ENCODE measurements at places on chromosomes 3 and 15.

GRCh38 chr15:29119847-29120246 is 149.8 kb downstream of the NSMCE3 start:
- ATAC-seq: peak; percentile 10

- ATAC-seq: no peak
Observed at GRCh38 chr3:185477316-185477715, 21.5 kb downstream of the TMEM41A start.

GRCh38 chr3:101042996-101043686 is 49.9 kb upstream of the ABI3BP start:
- ATAC-seq: no peak

DNA sequence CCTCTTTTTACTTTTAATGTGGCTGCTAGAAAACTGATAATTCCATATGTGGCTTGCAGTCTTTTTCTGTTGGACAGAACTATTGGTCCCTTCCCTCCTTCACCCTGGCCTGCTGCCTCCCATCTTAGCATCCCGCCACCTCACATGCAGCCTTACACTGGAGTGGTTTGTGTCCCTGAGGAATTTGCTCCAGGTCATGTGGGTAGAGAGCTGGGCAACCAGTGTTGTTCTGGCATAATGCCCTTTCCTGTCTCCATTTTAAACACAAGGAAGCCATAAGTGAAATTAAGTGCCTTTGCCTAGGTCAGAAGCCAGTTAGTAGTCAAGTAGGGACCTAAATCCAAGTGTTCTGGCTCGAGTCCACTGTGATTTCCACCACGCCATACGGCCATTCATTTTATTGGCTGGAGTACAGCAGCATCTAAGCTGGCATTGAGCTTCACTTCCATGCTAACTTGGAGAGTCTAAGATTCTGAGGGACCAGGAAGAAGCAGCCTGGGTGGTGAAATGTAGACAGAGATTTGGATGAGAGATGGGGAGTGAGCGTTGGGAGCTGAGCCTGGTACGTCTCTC is 46.0 kb upstream of the PLXNA1 start:
- no peak for ATAC-seq

- ATAC-seq: no peak
Observed at GRCh38 chr3:66133050-66133757, 87.6 kb upstream of the SLC25A26 start.

DNA sequence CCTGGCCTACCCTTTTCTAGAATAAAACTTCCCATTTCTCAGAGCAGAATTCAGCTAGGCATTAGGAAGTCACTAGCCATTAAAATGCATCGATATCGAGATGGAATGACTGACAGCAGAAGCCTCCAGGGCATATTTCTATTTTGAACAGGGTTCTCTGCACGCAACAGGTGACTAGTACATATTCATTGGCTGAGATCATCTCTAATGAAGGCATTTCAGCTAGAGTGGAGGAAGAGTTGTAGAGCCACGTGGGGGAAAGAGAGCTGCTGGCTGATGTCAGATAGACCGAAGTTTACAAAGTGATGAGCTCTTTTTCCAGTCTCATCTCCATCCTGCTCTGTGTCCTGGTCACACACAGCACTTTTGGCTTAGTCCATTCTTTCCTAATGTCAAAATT is 7.5 kb downstream of the TMEM40 start:
- ATAC-seq: peak; percentile 55

DNA sequence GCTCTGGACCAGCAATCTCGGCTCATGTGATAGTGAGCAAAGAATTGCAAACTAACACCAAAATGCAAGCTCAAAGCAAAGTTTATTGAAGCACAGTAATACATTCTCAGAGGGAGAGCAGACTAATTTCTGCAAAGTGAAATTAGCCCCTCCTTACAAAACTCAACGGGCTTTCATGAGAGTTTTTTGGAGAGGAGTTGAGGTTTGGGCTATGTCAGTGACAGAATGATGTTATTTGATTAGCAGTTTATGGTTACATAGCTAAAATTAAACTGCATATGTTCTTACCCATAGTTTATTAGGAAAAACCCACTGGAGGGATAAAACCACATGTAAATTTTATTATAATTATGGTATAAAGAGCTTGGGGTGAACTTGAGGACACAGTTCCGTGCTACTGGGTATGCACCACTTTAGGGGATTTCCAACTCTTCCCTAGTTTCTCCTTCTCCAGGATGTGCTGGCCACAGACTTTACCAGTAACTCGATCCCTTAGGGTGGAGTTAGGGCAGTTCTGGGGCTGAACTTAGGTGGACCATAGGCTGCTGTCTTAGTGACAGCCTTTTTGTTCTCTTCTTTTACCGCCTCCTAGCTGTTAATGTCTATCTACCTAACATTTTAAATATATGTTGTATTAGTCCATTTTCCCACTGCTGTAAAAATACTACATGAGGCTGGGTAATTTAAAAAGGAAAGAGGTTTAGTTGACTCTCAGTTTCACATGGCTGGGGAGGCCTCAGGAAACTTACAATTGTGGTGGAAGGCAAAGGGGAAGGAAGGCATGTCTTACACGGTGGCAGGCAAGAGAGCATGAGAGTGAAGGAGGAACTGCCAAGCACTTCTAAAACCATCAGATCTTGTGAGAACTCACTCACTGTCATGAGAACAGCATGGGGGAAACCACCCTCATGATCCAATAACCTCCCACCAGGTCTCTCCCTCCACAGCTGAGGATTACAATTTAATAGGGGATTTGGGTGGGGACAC is 8.9 kb upstream of the AADACL2 start:
- ATAC-seq: no peak

DNA sequence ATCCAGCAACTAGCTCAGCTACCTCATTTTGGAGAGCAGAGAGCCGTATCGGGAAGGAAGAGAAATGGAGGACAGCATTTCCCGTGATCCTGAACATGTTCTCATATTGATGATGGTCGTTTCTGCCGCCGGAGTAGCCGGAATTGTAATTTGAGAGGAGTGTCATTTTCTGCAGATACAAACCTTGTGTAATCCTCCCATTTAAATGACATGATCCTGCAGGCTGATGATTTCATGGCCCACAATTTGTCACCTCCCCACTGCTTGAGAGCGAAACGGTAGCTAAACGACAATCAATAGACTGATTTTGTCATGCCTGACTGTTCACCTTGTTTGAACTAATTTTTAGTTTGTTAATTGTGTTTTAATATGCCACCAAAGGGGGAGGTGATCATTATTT is 126.5 kb upstream of the CNTN6 start:
- ATAC-seq: peak; percentile 85

DNA sequence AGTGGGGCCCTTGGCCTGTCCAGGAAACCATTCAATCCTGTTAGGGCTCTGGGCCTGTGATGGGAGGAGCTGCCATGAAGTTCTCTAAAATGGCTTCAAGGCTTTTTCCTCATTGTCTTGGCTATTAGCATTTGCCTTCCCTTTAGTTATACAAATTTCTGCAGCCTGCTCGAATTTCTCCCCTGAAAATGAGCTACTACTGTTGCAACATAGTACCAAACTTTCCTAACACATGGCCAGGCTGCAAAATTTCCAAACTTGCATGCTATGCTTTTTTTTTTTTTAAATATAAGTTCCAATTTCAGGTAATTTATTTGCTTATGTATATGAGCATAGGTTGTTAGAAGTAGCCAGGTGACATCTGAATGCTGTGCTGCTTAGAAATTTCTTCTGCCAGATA is 560.8 kb upstream of the TBL1XR1 start:
- ATAC-seq: no peak

- no peak for ATAC-seq
Observed at GRCh38 chr15:64912379-64913325, 950 bp downstream of the ANKDD1A start.

GRCh38 chr3:140386357-140387100 is 291.3 kb upstream of the TRIM42 start:
- ATAC-seq: peak; percentile 76

GRCh38 chr3:63056932-63057331 is 181.7 kb upstream of the CADPS start:
- no peak for ATAC-seq

DNA sequence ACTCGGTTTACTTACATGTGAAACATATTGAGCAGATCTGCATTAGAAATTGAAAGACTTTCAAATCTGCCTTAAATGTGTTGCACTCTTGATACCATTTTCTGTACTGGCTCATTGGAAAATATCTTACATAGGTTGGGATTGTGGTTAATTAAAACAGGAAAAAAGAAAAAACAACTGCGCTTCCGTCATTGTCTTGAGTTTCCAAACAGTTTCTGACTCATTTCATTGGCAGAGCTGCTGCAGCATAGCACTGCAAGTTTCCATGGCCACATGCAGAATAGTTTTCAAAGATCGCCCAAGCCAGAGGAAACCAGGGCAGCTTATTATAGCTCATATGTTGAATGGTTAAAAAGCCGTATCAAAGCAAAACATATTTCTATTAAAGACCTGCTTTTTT is 446.6 kb upstream of the BCHE start:
- peak; percentile 97 for ATAC-seq

DNA sequence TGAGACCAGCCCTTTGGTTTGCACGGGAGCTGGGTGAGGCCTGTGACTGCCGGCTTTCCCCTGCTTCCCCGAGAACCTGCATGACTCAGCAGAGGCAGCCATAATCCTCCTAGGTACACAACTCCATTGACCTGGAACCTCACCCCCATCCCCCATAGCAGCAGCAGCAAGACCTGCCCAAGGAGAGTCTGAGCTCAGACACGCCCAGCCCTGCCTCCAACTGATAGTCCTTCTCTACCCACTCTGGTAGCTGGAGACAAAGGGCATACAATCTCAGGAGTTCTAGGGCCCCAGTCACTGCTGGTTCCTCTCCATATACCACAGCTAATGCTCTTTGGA is 141.0 kb upstream of the ARHGEF26 start:
- ATAC-seq: no peak

DNA sequence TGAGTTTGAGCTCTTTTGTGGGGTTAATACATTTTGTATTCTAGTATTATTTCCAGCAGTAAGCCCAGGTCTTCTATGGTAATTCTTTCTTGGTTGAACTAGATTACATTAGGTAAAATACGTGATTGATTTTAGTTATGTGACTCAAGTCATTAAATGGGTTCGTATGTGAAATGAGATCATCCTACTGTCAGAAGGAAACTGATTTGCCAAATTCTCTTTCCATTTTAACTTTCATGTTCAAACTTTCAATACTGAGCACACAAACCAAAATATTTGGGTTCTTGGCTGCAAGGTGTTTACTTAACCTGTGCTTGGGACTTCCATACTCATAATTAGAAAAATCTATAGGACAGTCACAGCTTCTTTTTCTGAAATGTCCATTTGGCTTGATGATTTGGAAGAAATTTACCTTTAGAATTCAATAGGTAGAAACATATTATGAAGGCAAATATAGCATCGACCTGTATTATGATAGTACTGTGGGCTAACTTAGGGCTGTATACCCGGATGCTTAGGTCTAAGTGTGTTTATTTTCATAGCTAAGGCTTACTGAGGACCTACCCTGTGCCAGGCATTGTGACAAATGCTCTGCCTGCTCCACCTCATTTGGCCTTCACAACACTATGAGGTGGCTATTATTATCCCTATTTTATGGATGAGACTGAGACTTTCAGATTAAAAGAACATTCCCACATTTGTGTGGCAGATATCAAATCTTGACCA is 631.8 kb upstream of the GRM7 start:
- no peak for ATAC-seq

- peak; percentile 86 for ATAC-seq
Observed at GRCh38 chr15:40238532-40239403, at the start of gene PAK6. TSS of gene PAK6 (plus strand) at chr15:40239063. CDS start at chr15:40264786, 25,723 bp downstream.

DNA sequence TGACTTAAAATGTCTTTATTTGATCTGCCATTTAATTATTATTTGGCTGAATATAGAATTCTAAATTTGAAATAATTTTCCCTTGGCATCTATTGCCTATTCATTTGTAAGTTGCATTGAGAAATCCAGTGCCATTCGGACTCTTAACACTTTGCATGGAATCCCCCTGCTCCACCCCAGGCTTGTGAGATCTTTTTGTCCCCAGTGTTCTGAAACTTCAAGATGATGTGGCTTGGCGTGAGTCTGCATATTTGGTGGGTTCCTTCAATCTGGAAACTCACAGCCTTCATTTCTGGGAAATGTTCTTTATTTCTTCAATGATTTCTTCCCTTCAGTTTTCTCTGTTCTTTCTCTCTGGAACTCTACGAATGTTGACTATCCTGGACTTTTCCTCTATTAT is 83.8 kb upstream of the BLM start:
- no peak for ATAC-seq

DNA sequence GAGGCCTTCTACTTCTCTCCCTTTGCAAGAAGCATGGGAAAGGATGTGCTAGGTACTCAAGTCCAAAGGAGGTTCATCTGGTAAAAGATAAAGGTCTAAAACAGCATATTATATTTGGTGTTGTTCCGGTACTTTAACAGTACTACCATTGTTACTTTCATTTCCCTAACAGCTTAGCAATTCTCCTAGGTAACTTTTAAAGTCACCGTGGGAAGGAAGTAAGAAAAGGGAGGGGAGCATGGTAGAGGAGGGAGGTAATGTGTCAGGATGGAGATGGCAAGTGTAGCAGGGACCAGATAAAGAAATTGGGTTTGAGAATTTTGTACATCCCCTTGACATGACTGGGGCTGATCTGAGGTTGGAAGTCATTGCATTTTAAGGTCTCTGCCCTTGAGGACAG is 89.4 kb upstream of the SKOR1 start:
- ATAC-seq: no peak

GRCh38 chr3:182226995-182227394 is 515.3 kb downstream of the SOX2 start:
- no peak for ATAC-seq

GRCh38 chr3:113271594-113272384 is 60.4 kb downstream of the BOC start:
- no peak for ATAC-seq

DNA sequence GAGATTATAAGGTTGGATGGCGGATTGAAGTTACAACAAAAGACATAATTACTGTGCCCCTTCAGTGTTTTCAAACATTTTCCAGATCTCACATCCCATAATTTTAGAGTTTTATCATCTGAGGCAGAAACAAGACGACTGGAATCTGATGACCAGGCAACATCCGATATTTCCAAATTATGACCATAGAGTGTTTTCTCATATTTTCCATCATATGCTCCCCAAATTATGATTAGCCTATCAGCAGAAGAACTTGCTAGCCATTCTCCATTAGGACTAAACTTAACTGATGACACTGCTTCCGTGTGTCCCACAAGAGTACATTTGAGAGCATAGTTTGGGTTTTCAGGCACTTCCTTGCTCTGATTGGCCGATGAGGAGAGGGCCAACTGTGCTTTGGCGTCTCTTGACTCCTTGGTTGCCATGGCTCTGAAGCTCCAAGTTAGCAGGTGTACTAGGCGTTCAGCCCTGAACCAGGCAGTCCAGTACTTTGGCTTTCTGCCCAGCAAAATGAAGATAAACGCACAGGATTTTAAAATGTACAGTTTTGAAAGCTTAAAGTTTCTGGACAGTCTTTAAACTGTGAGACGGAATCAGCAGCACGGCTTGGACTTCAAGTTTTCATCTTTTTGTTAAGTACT is 638 bp downstream of the WDR5B start:
- peak; percentile 57 for ATAC-seq

DNA sequence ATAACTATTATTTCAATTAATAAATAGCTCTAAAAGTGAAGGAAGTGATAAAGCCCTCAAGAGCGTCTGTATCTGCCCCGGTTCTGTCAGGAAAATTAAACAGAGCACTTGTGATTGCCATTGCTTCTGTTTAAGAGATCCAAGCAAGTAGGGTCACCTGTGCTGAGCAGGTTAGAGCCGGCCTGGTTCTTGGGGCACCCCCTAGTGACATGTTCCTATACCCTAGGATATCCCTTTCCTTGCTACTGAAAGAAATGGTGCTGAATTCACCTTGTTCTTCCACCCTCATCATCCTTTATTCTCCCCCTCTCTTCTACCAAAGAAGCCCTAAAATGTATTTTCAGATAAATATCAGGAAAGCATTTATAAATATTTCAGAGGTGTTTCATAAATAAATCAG is 323.5 kb downstream of the RORA start:
- no peak for ATAC-seq

- ATAC-seq: no peak
Observed at GRCh38 chr3:143529018-143529478, 319.2 kb downstream of the SLC9A9 start.

All from motor neuron (in vitro differentiated cells).